ENCODE measurements at places on chromosomes 5 and 9.
A peak's percentile ranks its signal among the peaks of the same experiment; 100 is the strongest.

- no peak for DNase-seq
Observed at GRCh38 chr5:90408571-90409317, 812 bp downstream of the CETN3 start.

- no peak for DNase-seq
Observed at GRCh38 chr5:7795306-7795705, 55.6 kb downstream of the CFAP90 start.

GRCh38 chr5:113243349-113243664 is 191.5 kb downstream of the TSSK1B start:
- no peak for DNase-seq

DNA sequence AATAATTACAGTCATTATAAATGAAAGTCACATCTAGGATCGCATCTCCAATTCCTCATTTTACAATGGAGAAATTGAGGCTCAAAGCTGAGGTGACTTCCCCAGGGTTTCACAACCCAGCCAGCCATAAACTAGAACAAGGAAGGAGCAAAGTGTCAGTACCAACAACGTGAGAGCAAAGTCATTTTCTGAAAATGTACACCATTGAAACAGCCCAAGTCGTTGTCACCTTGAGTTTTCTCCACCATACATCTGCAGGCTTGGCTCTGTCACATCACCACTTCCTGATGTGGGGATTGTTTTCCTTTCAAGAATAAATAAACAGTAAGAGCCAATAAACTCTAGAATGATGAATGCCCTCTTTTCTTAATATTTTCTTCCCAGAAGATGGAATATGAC is 184.5 kb upstream of the PTGER4 start:
- no peak for DNase-seq

DNA sequence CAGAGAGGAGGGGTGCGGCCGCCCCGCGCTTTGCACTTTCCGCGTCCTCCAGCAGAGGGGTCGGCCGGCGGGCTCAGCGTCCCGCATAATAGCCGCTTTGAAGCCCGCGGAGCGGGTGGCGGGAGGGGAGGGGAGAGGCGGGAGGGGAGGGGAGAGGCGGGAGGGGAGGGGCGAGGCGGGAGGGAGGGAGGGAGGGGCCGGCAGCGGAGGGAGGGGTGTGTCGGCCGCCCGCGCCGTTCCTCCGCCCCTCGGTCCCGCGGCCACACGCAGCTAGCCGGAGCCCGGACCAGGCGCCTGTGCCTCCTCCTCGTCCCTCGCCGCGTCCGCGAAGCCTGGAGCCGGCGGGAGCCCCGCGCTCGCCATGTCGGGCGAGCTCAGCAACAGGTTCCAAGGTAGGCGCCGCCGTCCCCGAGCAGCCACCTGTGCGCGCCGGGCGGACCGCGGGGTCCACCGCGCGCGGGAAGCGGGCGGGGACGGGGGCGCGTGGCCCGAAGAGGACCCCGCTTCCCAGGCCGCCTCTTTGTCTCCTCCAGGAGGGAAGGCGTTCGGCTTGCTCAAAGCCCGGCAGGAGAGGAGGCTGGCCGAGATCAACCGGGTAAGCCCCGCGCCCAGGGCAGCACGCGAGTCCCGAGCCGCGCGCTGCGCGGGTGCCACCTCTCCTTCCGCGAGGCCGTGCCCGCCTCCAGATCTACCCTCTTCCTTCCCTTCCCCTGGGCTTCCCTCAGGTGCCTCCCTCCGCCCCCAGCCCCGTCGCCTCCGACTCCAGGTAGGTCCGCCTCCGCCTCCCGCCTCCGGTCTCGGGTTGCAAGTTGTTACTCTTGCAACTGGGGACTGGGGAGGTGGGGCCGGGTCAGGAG is at the start of gene AIF1L:
Gene AIF1L, plus strand, starts transcription at position 263 of the 857 bp plus-strand sequence. Its CDS starts 99 bp downstream, at position 362.
- DNase-seq = no peak

DNA sequence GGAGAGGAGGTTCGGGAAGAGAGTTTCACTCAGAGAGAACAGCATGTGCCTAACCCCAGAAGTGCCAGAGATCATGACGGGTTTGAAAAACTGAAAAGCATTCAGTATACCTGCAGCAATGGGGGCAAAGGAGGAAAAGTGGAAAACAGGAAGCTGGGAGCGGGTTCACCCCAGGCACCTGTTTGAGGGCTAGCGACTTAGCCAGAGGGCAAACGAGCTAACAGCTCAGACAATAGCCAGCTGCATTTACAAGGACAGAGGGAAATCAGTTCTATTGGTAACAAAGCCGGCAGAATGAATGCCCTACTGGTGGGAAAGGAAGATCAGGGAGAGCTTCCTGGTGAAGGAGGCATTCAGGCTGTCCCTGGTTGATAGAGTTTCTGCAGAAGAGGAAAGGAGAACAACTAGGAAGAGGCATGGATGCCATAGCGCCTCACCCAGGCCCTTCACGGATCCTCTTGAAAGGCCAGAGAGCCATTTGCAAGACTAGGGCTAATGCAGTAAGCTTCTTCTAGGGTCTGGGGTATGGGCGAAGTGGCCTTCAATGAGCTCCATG is 141.7 kb upstream of the ADRA1B start:
- no peak for DNase-seq

DNA sequence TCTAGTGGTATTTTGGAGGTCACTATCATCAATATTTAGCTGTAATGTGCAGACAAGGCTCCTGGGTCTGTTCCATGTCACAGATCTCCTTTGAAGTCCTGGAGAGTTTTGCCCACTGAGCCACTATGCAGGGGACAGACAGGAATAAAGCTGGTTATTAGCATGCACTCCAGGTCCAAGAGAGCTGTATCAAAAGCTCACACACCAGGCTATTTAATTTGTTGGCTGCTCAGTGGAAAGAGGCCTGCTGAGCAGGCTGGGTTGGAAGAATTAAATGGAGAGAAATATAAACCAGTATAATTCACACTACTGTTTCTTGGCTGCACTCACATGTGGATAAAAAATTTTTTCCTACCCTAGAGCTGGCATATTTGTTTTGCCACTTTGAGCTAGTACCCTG is 113.8 kb upstream of the TAF11L2 start:
- no peak for DNase-seq

DNA sequence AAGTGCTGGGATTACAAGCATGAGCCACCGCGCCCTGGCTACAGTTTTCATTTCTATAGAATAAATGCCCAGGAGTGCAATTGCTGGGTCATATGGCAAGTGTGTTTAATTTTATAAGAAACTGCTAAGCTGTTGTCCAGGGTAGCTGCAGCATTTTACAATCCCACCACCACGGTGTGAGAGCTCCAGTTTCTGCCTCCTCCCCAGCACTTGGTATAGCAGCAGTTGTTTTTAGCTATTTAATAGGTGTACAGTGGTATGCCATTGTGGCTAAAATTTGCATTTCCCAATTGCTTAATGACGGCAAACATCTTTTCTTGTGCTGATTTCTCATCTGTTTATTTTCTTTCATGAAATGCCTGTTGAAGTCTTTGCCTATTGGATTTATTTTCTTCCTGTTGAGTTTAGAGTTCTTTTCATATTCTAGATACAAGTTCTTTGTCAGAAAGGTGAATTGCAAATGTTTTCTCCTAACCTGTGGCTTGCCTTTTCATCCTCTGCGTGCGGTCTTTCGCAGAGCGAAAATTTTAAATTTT is 100.3 kb downstream of the NDFIP1 start:
- no peak for DNase-seq

- DNase-seq = no peak
Observed at GRCh38 chr9:129307227-129307970, 129.3 kb upstream of the IER5L start.

GRCh38 chr9:80873861-80874260 is 815.5 kb downstream of the TLE1 start:
- DNase-seq = no peak

GRCh38 chr5:160287378-160288051 is 24.8 kb downstream of the CCNJL start:
- no peak for DNase-seq

- DNase-seq = no peak
Observed at GRCh38 chr9:73847536-73847935, 649.6 kb upstream of the RORB start.

GRCh38 chr9:133515615-133516255 is 9.0 kb downstream of the MYMK start:
- DNase-seq = no peak

GRCh38 chr5:6705088-6705487 is 8.1 kb upstream of the TENT4A start:
- DNase-seq = no peak

DNA sequence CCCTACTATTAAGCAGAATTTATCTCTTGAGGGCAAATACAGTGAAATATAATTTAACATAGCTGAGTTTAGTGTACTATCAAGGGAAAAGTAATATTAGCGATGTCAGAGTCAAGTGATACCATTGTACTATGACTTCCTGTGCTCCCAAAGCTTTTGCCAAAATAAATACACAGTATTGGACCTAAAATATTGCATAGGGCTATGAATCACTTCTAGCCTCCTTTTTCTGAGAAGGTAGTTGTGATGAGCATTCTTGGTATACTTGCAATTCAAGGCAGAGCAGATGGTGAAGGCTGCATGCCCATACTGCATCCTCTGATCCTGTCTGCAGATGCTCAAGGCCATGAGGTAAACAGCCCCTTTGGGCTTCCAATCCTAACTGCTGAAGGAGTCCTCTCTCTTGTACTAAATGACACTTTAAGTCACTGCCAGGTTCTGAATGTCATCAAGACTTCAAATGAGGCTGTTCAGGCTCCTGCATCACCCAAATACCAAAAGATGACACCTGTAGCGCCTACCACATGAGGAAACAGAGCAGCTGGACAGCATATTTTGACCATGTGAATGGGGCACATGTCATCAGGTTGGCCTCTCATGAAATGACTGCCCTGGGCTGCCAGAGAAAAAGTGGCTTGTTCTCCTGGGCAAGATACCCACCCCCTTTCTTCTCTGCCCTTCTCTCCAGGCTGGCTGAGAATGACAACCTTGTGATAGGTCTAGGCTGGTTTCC is 29.7 kb upstream of the PPP2CA start:
- no peak for DNase-seq

DNA sequence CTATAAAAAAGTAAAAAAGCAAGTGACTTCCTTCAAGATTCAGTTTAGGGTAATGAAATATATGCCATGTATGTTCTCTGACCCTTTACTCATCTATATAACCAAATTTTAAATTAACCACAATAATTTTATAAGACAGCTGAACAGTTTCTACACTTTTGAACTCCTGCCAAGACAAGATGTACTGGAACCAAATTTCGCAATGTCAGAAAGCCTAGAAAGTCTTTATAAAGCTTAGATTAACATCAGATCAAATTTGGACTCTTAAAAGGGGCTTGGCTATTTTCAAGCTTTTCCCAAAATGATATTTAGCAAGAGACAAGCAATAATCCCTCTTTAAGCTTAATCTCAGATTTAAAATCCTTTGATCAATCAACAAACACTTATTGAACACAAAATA is 362.6 kb downstream of the PTPRD start:
- DNase-seq = no peak

DNA sequence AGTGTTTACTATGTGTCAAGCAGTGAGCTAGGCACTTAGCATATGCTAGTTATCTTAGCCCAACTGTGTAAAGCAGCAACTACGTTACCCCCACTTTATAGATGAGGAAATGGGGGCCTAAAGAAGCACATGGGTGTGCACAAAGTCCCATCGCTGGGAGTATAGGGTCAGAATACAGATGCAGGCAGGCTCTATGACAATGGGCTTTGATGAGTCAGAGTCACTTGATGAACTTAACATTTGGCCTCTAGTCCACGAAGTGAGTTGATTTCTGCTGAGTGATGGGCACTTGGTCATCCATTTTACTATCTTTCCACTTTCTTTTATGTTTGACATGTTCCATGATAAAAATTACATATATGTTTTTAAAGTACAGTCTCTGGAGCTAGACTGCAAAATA is 204.3 kb downstream of the TRIM32 start:
- DNase-seq = no peak

DNA sequence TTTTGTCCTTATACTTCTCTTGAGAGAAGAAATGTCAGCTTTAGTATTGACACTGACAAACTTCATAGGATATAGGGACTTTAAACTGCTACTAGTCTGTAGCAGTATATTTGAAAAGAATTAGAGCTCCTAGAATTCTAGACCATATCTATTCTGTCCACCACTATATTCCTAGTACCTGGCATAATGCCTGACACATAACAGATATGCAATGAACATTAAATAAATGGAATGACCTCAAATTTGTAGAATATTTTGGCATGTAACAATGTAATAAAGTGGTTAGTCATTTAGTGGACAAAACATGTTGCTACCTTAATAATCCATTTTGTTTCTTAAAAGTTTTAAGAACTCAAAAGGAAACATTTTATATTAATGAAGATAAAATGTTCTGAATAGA is 57.5 kb downstream of the HOMER1 start:
- no peak for DNase-seq

GRCh38 chr9:81680506-81680905 is 8.8 kb downstream of the TLE1 start:
- no peak for DNase-seq

GRCh38 chr5:136070486-136071285 is 41.9 kb downstream of the TGFBI start:
- DNase-seq = no peak

GRCh38 chr9:122821278-122821943 is 7.0 kb downstream of the PDCL start:
- no peak for DNase-seq

DNA sequence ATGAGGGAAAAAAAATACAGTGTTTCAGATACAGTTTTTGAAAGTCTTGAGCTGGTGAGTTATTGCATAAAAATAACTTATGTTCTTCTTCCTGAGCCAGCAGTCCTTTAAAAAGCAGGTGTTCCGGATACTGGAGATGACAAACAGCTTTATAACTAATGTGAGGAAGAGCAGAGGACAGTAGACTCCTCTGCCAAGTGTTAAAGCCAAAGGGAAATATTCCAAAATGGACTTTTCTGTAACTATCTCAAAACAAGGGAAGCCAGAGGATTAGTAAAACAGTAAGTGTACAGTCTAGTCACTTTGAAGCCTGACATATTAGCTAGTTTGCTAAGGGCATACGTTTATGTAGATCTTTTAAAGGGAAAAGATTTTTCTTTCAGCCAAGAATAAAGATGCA is 11.0 kb upstream of the SNCAIP start:
- DNase-seq = no peak

DNA sequence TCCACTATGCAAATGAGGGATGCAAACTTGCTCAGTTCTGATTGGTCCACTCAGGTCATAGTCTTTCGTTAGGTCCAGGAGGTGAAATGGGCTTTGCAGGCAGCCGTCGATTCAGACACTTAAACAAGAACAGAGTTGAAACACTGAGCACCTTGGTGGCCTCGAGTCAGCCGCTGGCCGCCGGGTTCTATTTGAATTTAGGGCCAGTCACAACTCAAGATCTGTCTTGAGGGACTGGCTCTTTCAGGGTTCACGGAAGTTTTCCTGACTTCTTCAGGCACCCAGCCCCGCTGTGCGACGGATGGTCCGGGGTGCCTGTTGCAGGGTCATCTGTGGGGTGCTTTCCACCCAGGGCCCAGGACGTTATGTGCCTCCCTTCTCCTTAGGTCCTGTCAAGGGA is 412.8 kb upstream of the IRX4 start:
- DNase-seq = no peak

GRCh38 chr5:147188200-147189108 is 46.4 kb upstream of the STK32A start:
- peak; percentile 4 for DNase-seq

GRCh38 chr9:92293452-92294296 is at the start of gene IARS1:
Gene IARS1, minus strand, starts transcription at chr9:92293697. Its CDS starts 4,278 bp downstream, at chr9:92289419.
- DNase-seq = peak; percentile 100
